ENCODE measurements at places on chromosomes 2 and 18.

GRCh38 chr2:138846216-138846821 is 66.1 kb upstream of the NXPH2 start:
- peak; percentile 49 for DNase-seq

DNA sequence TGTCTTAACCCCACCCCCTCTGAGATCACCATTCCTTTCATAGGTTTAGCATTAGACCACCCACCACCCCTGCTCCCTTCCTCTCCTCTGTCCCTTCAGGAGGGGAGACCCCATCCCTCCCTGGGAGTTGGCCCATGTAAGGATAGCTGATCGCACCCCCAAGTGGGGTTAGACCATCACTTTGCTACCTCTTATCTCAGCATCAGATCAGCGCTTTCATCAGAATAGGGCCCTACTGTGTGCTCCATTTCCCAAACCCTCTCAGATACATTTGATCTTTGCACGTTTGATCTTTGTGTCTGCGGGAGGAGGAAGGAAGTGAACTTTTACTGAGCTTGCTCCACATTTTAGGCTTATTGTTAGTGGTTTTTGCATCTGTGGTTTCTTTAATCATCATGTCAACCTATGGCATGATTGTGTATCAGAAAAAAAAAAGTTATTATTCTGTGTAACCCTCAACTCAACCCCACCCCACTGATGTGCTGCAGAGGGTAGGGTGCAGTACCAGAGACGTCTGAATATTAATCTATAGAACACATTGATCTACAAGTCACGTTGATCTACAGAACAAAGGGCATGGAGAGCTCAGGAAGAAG is 81.2 kb downstream of the PDCL3 start:
- DNase-seq, result no peak

- DNase-seq, result peak; percentile 19
Measured at GRCh38 chr2:78202986-78203670, 681.0 kb upstream of the LRRTM4 start.

DNA sequence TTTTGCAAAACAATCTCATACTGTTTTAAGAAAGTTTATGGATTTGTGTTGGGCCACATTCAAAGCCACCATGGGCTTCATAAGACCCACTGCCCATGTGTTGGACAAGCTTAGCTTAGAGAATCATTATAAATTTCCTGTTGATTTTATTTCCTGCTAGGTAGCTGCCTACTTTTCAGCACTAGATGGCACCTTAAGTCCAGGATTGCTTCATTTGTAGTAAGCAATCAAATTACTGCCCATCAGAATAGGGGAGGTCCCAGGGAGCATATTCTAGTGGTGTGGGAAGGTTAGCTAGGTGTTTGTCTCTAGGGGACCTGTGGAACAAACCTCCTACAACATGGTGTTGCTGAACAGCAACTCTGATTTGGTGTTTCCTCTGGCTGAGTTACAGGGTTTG is 11.0 kb upstream of the DCDC2C start:
- peak; percentile 46 for DNase-seq

GRCh38 chr2:30679426-30680088 is 127.7 kb downstream of the CAPN13 start:
- DNase-seq, result no peak

GRCh38 chr18:67468038-67468437 is 48.5 kb downstream of the DSEL start:
- no peak for DNase-seq

DNA sequence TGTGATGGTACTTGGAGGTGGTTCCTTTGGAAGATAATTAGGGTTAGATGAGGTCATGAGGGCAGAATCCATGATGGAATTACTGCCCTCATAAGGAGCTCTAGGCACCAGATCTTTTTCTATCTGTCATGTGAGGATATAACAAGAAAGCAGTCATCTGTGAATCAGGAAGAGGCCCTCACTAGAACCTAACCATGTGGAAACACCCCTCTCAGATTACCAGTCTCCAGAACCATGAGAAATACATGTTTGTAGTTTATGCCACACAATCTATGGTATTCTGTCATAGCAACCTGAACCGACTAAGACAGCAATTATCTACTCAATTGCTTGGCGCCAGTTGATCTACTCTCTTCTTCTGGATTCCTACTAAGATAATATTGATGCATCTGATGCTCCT is 2.4 kb upstream of the SERPINB10 start:
- no peak for DNase-seq

DNA sequence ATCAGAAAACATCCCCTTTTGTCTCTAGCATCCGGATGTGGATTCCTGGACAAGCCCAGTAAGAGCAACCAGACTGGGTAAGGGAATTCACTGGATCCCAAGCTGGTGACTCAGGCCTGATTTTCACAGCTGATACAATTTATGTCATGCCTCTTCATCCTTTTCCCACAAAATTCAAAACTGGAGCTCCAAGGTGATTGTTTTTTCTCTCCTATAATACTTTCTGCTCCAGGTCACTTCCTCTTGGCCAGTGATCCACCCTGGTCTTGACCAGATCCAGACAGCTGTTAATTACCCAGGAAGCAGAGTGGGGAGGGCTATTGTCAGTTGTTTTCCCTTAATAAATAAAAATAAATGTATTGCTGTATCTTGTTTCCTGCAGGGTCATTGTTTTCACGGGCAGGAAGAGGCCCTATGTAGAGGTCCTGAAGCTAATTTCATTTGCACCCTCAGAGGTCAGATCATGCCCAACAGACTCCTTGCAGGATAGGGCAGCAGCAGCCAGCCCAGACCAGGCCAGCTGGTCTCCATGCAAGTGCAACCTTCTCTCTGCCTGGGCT is 57.6 kb downstream of the EVA1A start:
- peak; percentile 78 for DNase-seq

DNA sequence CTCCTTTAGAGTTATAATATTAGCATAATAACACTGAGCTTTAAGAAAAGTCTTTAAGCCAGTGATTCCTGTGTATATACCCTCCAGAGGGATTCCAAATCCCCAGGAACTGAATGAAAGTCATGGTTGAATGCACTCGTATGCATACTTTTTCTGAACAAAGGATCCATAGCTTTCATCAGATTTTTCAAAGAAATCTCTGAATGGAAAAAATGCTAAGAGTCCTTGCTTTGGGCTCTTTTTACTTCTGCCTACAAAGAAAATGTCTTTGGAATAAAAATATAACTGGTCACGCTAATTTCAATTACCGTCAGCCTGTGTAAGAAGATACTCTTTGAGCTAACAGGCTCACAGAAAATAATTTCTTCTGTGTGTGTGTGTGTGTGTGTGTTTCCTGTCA is 939.5 kb downstream of the ERBB4 start:
- no peak for DNase-seq

GRCh38 chr2:88765154-88765888 is 73.8 kb downstream of the RPIA start:
- DNase-seq, result no peak

DNA sequence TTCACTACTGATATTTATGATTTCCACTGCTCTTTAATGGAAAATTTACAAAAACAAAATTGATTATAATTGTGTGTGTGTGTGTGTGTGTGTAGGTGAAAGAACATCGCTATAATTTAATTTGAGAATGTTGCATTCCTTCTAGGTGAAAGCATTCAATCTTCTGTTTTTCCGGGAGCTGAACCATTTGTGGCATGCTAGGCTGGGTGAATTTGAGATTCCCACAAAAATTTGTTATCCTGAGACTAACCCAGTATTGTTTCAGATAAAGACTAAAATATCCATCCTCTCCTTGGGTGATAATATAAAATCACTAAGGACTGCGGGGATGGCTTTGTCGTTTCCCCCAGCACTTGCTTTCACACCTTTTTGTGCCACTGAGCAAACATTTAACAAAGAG is 911.2 kb upstream of the PIK3C3 start:
- DNase-seq, result no peak

DNA sequence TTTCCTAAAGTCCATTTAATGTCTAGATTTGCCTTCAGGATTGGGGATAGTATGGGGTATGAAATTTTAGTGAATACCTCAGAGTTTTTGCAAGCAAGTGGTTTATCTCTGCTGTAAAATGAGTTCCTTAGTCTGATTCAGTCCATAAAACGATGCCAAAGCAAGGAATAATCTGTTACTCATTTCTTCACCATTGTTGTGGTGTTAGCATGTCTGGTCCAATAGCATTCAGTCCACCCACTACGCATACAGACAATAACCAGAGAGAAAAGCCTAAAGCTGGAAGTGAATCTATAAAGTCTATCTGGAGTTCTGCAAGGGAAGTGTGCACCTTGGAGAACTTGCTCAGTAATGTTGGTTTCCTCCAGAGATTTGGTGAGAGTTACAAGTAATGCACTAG is 12.9 kb upstream of the DPP4 start:
- DNase-seq, result no peak

- DNase-seq, result no peak
Measured at GRCh38 chr2:212711856-212712255, 173.3 kb upstream of the ERBB4 start.
